ENCODE measurements at places on chromosomes 7 and 10. TPM values are rescaled to one million over a fixed set of nuclear protein-coding genes. Genes with fewer than 3 reads are reported as not detected.
A peak's percentile ranks its signal among the peaks of the same experiment; 100 is the strongest.

Gene ZNF117
- 4.4 TPM for total RNA-seq

Gene OSBPL3
- 54.8 TPM for total RNA-seq

DNA sequence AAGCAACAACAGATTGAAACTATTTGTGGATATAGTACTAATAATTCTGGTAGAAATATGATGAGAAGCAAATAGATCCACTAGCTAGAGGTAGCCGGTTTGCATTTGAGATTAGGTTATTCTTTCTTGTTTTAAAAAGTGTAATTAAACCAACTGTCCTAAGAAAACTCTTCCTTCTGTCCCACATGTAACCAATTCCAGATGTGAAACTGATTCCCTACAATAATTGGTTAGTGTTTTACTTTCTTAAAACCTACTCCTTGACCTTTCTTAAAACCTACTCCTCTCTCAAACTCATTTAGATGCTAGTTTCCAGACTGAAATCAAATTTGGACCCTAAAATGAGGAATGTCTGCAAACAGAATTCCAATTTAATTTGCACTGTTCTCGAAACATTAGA, 521.5 kb downstream of the SUGCT start:
- H3K4me1 ChIP-seq, result no peaks in the 10 kb centered on the region
- DNase-seq, result no peak
- H3K4me3 ChIP-seq, result no peak overlapping the region
- no peaks in the 10 kb centered on the region for H3K36me3 ChIP-seq
- no peaks in the 10 kb centered on the region for H3K27me3 ChIP-seq

- H3K36me3 ChIP-seq, result peaks cover 3% of the 10 kb centered on the region
- no peaks in the 10 kb centered on the region for H3K4me1 ChIP-seq
- H3K27me3 ChIP-seq, result no peaks in the 10 kb centered on the region
- DNase-seq, result no peak
These were observed 511.9 kb upstream of the ZMIZ1 start for GRCh38 chr10:78556705-78557432.

DNA sequence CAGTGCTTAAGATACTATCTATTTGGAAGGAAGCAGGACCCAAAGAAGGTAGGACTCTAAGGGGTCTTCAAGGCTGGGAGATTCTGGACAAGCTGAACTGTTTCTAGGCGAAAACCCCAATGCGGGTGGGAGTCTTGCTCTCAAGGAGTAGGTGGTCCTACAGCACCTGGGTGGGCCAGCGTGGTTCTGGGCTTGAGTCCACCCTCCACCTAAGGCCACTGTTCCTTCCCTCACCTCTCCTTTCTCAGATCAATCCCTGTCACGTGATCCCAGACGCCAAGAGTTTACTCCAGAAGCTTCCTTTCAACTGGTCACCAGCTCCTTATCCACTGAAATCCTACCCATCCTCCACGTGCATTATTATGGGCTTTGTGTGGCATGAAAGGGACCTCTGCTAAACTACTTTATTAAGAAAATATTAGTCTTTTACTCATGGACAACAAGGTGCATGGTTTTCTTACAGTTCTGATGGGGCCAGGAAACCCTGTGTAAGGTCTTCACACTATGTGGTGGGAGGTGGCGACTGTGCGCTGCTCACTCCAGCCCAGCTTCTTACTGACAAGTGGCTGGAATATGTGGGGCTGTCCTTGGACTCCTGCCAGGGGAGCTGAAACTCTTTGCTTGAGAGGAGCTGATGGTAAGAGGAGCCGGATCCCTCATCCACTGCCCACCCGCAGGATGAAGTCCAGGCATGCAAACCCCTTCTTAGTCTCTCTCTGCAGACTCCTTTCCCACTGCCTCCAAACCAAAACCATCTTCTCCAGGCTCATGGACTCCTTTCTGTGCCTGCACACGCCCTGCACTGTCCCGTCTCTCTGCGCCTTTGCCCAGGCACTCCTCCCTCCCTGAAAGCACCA, 1.6 kb downstream of the ZNF746 start:
- H3K27ac ChIP-seq, result peak overlapping the region; percentile 82
- peak overlapping the region; percentile 96 for H3K4me3 ChIP-seq
- peaks cover 28% of the 10 kb centered on the region for H3K4me1 ChIP-seq
- no peak for DNase-seq
- peaks cover 4% of the 10 kb centered on the region for H3K36me3 ChIP-seq

DNA sequence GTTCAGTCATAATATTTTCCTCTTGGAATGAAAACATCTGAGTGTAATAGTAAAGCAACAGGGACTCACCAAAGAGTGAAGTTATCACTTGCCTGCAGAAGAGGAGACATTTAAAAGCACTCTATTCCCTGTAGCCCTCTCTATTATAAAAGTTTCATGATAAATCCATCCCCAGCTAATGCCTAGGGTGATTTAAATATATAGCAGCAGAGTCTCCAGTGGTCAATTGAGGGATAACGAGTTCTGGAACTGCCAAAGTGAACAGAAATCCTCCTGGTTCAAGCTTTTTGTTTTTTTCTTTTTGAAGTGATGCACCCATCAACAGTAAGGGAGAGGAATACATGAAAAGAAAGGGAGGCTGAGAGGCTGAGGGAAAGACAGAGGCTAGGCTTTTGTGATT, 87.3 kb downstream of the EVX1 start:
- DNase-seq, result no peak
- H3K4me3 ChIP-seq, result no peak overlapping the region
- H3K27me3 ChIP-seq, result peaks cover 10% of the 10 kb centered on the region
- H3K36me3 ChIP-seq, result peaks cover 2% of the 10 kb centered on the region
- no peaks in the 10 kb centered on the region for H3K4me1 ChIP-seq

DNA sequence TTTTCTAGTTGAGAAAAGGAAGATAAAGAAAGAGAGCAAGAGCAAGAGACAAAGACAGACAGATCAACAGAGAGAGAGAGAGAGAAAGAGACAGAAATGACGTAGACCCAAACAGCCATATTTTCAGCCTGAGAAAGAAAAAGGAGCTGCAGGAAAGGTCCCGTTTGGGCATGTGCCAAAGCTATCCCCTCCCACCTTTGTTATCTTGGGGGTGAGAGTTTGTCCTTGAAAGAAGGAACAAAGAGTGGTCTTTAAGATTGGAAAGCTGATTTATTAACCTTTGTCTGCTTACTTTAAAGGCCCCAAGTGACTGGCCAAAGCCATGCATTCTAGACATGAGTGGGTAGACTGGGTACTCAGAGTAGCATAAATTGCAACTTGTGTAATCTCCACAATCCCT, 98.2 kb downstream of the AOAH start:
- peaks cover 14% of the 10 kb centered on the region for H3K27me3 ChIP-seq
- peaks cover 13% of the 10 kb centered on the region for H3K4me1 ChIP-seq
- no peak for DNase-seq
- no peak overlapping the region for H3K27ac ChIP-seq
- H3K4me3 ChIP-seq, result no peak overlapping the region

DNA sequence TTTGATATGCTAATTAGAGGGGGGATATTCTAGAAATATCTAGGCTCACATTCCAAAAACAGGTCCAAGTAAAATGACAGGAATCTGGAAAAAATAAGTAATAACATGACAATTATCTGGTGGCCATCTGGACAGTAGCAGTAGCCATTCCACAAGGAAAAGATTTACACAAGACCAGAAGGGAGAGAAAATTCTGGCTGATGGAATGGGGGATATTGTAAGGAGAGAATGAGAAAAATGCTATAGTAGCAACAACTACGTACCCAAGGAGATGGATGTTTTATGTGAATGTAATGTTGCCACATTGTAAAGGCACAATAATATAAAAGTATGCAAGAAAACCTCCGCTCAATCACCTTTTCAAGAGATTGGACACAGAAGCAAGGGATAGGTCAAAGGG, 5.4 kb downstream of the MYOF start:
- no peak for DNase-seq
- peaks cover 4% of the 10 kb centered on the region for H3K4me1 ChIP-seq
- H3K4me3 ChIP-seq, result no peak overlapping the region
- no peaks in the 10 kb centered on the region for H3K36me3 ChIP-seq
- no peak overlapping the region for H3K27ac ChIP-seq

DNA sequence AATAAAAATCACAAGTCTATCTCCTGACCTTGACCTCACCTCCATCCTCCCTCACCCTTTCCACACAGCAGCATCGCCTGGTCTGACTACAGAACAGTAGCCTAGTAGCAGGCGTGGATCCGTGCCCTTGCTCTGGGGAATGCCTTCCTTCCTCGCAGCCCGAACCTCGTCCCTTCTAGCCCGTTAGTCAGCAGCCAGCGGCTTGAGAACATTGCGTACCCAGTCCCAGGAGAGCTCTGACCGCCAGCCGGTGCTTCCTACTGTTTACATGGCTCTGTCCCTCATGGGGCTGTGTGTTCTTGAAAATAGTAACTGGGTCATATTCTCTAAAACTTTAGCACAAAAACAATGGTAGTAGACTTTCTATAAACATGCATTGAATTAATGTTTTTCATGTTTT, 682.7 kb upstream of the IGFBP3 start:
- H3K4me3 ChIP-seq, result no peak overlapping the region
- no peaks in the 10 kb centered on the region for H3K4me1 ChIP-seq
- no peak overlapping the region for H3K27ac ChIP-seq
- no peak for DNase-seq
- no peaks in the 10 kb centered on the region for H3K36me3 ChIP-seq
- H3K27me3 ChIP-seq, result no peaks in the 10 kb centered on the region

GRCh38 chr7:36896956-36897590, 172.8 kb upstream of the AOAH start:
- no peak overlapping the region for H3K4me3 ChIP-seq
- H3K27me3 ChIP-seq, result no peaks in the 10 kb centered on the region
- H3K36me3 ChIP-seq, result peaks cover 4% of the 10 kb centered on the region
- H3K27ac ChIP-seq, result no peak overlapping the region
- H3K4me1 ChIP-seq, result peaks cover 10% of the 10 kb centered on the region
- DNase-seq, result no peak

- H3K27ac ChIP-seq, result no peak overlapping the region
- no peaks in the 10 kb centered on the region for H3K4me1 ChIP-seq
- peaks cover 44% of the 10 kb centered on the region for H3K27me3 ChIP-seq
- no peaks in the 10 kb centered on the region for H3K36me3 ChIP-seq
- no peak overlapping the region for H3K4me3 ChIP-seq
- DNase-seq, result no peak
These were observed 303.3 kb downstream of the GRID1 start for GRCh38 chr10:86063341-86063740.

- no peak overlapping the region for H3K4me3 ChIP-seq
- H3K36me3 ChIP-seq, result peaks cover 5% of the 10 kb centered on the region
These were observed 64.6 kb downstream of the MDFIC start for GRCh38 chr7:114986190-114987180.

DNA sequence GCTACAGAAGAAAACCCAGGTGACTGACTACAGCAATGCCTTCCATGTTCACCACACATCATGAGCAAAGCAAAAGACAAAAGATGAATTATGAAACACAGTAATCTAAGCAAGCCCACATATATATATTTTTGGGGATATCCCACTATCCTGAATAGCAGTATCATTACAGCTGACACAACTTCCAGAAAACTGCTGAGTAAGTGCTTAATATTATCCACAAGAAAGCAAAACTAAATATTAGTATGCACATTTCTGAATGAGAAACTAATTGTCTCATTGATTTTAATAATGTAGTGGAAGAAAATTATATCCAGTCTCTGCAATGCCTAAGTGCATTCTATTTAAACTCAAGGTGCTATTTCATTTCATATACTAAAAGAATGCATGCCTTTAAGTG, 14.5 kb upstream of the SLC35G1 start:
- H3K4me3 ChIP-seq, result no peak overlapping the region
- no peak for DNase-seq
- H3K27me3 ChIP-seq, result peaks cover 62% of the 10 kb centered on the region
- H3K4me1 ChIP-seq, result no peaks in the 10 kb centered on the region

DNA sequence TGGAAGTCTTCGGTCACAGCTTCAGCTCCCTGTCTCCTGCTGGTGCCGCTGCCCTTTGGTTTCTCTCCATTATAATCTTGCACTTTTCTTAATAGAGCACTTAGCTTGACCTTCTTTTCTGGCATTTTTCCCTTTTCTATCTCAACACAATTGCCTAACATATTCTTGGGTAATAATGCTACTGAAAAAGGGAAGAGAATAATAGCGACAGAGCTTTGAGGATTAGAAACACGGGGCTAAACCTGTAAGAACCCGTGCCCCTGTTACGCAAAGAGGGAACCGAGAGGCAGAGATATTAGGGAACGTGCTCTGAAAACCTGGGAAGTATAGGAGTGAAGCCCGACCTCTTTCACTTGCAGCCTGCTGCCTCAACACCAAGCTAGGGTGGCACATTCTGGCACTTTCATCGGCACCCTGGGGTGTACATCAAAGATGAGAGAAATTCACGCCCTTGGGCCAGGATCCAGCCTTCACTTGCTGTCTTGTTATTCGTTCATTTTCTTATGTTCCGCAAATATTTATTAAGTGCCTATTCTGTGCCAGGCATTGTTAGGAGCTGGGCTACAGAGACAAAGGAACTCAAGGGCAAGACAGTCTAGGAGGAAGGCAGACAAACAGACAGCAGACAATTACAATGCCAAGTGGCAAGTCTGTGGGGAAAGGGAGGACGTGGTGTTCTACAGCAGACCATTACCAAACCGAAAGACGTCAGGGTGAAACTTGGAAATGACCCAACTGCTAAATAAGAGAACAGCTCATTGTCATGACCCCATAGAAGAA, 33.0 kb upstream of the GALNTL5 start:
- DNase-seq, result no peak
- peaks cover 12% of the 10 kb centered on the region for H3K4me1 ChIP-seq
- no peak overlapping the region for H3K27ac ChIP-seq
- peaks cover 62% of the 10 kb centered on the region for H3K27me3 ChIP-seq
- no peaks in the 10 kb centered on the region for H3K36me3 ChIP-seq
- H3K4me3 ChIP-seq, result no peak overlapping the region

- DNase-seq, result no peak
- no peak overlapping the region for H3K4me3 ChIP-seq
- no peak overlapping the region for H3K27ac ChIP-seq
- H3K27me3 ChIP-seq, result no peaks in the 10 kb centered on the region
These were observed 664.8 kb upstream of the SEMA3D start for GRCh38 chr7:85851571-85852193.

DNA sequence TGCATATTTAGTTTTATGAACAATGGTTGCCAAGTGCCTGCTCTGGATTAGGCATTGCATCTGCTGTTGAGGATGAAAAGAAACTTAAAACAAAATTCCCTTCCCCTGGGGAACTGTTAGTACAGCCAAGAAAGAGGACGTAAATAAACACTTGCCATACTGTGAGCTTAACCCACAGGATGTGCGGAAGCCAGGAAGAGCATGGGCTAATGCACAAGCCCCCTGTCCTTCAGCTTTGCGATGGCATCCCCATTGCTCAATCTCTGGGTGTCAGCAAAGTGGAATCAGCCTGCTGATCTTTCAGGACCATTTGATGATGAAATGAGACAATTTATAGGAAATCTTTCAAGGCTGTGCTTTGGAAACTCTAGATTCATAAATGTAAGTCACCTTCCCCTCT, 399.9 kb upstream of the IGFBP3 start:
- H3K4me1 ChIP-seq, result no peaks in the 10 kb centered on the region
- DNase-seq, result no peak
- no peak overlapping the region for H3K27ac ChIP-seq
- H3K36me3 ChIP-seq, result no peaks in the 10 kb centered on the region
- no peaks in the 10 kb centered on the region for H3K27me3 ChIP-seq

Measured in T-helper 17 cell (primary cell).